Effector memory CD8-positive, alpha-beta T cell (primary cell): ENCODE measurements at places on chromosomes 2 and 18.

DNA sequence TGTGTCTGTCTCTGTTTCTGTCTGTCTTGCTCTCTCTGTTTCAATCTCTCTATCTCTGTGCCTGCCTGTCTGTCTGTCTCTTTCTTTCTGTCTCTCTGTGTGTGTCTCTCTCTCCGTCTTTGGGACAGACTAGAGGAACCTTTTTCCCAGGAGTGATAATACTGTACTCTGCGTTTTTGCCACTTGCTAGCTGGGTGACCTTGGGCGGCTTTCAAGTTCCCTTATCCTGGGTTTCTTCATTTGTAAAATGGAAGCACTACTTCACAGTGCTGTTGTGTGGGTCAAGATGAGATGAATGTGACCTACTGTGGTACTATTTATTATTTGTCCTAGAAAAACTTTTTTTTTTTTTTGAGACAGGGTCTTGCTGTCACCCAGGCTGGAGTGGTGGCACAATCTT, 42.4 kb downstream of the HPCAL1 start:
- no peaks in the 10 kb centered on the region for H3K27me3 ChIP-seq
- peaks cover 46% of the 10 kb centered on the region for H3K4me1 ChIP-seq
- no peak overlapping the region for H3K4me3 ChIP-seq
- H3K36me3 ChIP-seq = peaks cover 2% of the 10 kb centered on the region
- DNase-seq = no peak

- peaks cover 5% of the 10 kb centered on the region for H3K36me3 ChIP-seq
- H3K4me1 ChIP-seq = no peaks in the 10 kb centered on the region
- no peak overlapping the region for H3K27ac ChIP-seq
- no peaks in the 10 kb centered on the region for H3K27me3 ChIP-seq
- DNase-seq = no peak
These were observed 134.2 kb upstream of the CHAC2 start for GRCh38 chr2:53633441-53633840.

DNA sequence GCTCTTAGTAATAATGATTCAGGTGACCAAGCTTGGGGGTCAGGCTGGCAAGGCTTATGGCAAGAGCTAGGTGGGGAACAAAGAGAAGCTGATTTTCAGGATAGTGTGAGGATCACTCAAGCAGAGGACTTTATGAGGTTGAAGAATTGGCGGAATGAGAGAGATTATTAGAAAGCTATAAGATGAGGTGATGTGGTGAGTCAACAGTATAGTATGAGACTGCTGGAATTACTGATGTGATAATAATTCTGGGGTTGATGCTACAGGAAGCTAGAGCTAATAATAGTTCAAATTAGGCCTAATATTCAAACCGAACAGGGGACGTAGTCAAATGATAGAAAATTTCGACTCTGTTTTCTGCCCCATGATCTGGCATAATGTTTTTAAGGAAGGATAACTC, 2115.3 kb upstream of the PIK3C3 start:
- no peaks in the 10 kb centered on the region for H3K27me3 ChIP-seq
- H3K4me1 ChIP-seq = no peaks in the 10 kb centered on the region
- no peak for DNase-seq
- H3K36me3 ChIP-seq = no peaks in the 10 kb centered on the region

DNA sequence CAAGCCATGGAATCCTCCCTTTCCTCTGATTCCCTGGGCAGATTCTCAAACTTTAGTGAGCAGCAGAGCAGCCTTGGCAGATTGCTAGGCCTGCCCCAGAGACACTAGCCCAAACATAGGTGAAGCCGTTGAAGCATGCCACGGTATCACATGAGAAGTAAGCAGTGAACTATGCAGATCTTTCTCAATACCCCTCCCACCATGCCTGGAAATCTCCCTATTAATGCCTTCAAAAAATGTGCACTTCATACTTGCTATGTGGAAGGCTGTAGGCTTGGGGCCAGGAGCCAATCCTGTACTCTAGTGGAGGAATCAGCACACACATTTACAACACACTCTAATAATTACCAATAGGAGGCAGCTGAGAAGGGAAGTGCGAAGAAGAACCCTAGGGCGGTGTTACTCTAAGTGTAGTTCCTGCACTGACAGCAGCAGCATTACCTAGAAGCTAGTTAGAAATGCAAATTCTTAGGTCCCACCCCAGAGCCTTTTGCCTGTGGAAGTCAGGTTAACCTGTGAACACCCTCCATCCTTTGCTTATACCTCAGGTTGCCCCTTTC, 305.1 kb upstream of the SPRED2 start:
- no peak overlapping the region for H3K4me3 ChIP-seq
- no peaks in the 10 kb centered on the region for H3K4me1 ChIP-seq
- peaks cover 21% of the 10 kb centered on the region for H3K27me3 ChIP-seq
- no peaks in the 10 kb centered on the region for H3K36me3 ChIP-seq
- no peak for DNase-seq

DNA sequence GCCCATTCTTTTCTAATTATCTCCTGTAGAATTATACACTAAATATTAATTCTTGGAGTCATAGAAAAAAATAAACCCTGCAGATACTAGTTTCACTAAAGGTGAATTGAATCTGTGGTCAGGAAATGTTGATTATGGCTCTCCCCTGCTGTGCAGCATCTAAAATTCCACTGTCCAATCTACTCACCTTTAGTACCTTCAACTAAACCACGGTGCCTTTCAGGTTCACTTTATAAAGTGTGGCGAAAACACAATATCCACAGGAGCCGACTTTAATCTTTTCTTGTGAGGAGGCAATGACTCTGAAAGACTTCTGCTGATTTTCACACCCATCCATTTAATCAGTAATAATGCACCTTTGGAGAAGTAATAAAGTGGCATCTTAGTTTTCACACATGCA, 402.3 kb downstream of the THSD7B start:
- H3K4me1 ChIP-seq = no peaks in the 10 kb centered on the region
- no peak overlapping the region for H3K27ac ChIP-seq

- H3K27ac ChIP-seq = peak overlapping the region; percentile 11
- H3K36me3 ChIP-seq = peaks cover 16% of the 10 kb centered on the region
- H3K4me3 ChIP-seq = no peak overlapping the region
- DNase-seq = no peak
These were observed 102.0 kb downstream of the ARHGAP15 start for GRCh38 chr2:143231254-143231645.

DNA sequence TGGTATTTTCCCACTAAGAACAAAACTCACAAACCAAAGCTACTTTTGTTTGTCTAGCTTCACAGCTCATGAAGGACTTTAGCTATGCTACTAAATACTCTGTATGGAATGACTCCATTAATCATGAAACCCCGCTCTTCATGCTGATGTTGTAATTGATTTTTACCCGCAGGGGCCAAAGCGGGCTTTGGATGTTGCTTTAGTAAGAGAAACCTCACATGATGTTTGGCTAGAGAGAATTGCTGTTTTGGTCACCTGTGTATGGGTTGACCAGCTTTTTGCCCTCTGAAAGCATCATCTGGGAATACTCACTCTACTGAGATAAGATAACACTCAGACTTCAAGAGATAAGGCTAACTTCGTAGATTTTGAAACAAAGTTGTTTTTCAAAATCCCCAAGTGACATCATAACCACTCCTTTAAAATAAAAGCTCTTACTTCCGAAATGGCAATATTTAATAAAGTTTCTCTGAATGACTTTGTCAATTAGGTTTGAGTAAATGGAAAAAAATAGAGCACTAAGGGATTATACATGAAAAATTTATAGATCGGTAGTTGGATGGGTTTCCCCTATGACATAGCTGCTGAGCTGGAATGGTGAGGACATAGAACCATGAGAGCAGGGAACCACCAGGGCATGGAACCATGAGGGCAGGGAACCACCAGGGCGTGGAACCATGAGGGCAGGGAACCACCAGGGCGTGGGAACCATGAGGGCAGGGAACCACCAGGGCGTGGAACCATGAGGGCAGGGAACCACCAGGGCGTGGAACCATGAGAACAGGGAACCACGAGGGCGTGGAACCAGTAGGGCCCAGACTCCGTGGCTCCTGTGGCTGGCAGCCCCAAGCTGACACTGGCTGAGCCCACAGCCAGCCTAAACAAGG, 31.9 kb downstream of the ACKR3 start:
- H3K27me3 ChIP-seq = peaks cover 65% of the 10 kb centered on the region
- no peaks in the 10 kb centered on the region for H3K36me3 ChIP-seq
- no peak for DNase-seq
- H3K4me1 ChIP-seq = peaks cover 9% of the 10 kb centered on the region
- H3K27ac ChIP-seq = no peak overlapping the region

DNA sequence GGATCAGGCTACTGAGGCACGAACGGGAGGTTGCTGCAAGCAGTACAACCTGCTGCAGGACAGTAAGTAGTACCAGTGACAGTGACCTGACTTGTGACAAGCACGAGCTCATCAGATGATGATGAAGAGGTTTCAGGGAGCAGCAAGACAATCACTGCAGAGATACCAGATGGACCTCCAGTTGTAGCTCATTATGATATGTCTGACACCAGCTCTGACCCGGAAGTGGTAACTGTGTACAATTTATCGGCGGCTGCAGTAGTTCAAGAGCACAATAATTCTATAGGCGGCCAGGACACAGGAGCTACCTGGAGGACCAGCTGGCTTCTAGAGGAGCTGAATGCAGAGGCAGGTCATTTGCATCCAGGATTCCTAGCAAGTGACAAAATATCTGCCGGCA, 64.0 kb upstream of the GULP1 start:
- no peaks in the 10 kb centered on the region for H3K36me3 ChIP-seq
- DNase-seq = no peak
- H3K4me3 ChIP-seq = no peak overlapping the region
- H3K4me1 ChIP-seq = no peaks in the 10 kb centered on the region

GRCh38 chr2:174332217-174332963, 2.4 kb upstream of the SP9 start:
- no peak for DNase-seq
- H3K4me3 ChIP-seq = peak overlapping the region; percentile 64
- H3K27ac ChIP-seq = no peak overlapping the region
- H3K4me1 ChIP-seq = peaks cover 33% of the 10 kb centered on the region
- H3K36me3 ChIP-seq = peaks cover 64% of the 10 kb centered on the region
- H3K27me3 ChIP-seq = peaks cover 87% of the 10 kb centered on the region
